ENCODE measurements at places on chromosomes 2 and 18.

GRCh38 chr2:160870729-160871465, 289.3 kb upstream of the TANK start:
- DNase-seq = no peak

DNA sequence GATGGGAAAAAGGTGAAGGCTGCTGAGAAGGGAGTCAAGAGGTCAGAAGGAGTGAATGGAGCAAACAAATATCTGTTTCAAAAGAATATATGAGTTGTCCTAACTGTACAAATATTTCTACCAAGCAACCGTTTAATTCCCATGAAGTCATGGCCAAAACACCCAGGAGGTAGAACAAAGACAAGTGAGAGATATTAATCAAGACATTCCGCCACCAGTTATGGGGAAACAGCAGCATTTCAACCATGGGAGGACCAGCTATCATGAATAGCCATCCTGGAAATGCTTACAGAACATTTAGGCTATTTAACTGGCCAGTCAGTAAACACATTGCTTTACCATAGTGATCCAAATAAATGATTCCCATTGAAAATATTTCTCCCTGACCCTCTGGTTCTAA, 396.3 kb downstream of the IRS1 start:
- DNase-seq = no peak

DNA sequence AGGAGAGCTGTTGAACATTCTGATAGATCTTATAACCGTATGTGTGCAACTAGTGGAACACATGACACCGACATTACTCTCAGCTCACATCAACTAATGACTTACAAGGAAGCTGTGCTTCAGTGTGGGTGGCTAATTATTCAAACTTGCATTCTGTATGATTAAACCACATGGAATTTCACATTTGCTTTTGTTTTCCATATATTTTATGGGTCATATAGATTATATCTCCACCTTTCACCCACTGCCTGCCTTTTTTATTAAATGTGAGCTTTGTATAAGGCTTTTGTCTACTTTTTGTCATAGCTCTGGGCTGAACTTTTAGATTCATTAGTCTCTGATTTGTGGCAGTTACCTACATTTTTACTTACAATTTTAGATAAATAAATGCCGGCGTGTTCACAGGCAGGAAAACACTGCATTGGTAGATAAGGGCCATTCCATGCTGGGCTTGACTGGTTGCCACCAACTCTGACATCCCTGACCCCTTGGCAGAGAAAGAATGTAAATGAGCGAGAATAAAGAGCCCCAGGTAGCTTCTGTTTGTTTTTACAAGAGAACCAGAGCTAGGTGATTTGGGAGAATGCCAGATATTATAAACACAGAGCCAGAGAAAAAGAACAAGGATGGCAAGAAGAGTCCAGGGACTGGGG, 35.7 kb downstream of the LYPD6 start:
- no peak for DNase-seq

DNA sequence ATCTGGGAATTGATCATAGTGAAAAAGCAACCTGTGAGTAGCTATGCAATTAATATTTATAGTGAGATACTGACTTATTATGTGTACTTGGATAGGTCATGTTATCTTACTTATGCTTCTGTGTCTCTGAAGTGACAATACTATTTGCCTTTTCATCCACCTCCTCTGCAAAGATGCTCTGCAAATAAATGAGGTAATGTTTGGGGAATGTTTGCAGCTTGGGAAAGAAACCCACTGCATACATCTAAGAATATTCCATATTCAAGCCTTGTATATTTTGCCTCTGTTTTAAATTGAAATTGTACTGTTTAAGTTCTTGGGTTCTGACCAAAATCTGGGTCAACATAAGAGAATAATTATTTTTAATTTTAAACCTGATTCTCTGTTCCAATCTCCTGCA, 217.4 kb upstream of the DTNA start:
- DNase-seq = no peak

DNA sequence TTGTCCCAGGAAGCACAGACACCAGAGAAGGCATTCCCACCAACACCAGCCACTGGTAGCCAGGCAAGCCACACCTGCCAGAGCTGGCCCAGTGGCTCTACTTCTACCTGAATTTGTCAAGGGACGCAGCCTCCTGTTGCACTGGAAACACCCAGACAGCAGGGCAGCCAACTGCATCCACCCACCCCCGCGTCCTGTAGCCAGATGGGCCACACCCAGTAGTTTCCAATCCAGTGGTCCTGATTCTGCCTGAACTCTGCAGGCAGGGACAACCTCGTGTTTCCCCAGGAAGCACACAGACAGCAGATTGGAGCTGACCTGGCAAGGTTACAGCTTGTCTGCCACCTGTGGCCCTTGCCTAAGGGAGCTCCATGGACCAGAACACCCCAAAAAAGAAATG, 18.2 kb downstream of the PFN4 start:
- DNase-seq = no peak

All from SK-N-DZ (cell line).